Ascending aorta (tissue), 2 donors: ENCODE measurements at places on chromosomes 2 and 18. TPM values are rescaled to one million over a fixed set of nuclear protein-coding genes. Genes with fewer than 3 reads are reported as not detected.
A peak's percentile ranks its signal among the peaks of the same experiment; 100 is the strongest.

The TLX2 gene
- not detected for total RNA-seq

The NOSTRIN gene
- 7.8 TPM for total RNA-seq

The GNLY gene
- not detected for total RNA-seq

The DNAJC5G gene
- total RNA-seq: not detected

The ERFE gene
- total RNA-seq: 3.3 TPM

The CNNM4 gene
- total RNA-seq: 2.7 TPM

The HOXD10 gene
- total RNA-seq: not detected

The RNF125 gene
- 8.6 TPM for total RNA-seq

The DAW1 gene
- total RNA-seq: not detected

The CHPF gene
- total RNA-seq: 249 TPM

DNA sequence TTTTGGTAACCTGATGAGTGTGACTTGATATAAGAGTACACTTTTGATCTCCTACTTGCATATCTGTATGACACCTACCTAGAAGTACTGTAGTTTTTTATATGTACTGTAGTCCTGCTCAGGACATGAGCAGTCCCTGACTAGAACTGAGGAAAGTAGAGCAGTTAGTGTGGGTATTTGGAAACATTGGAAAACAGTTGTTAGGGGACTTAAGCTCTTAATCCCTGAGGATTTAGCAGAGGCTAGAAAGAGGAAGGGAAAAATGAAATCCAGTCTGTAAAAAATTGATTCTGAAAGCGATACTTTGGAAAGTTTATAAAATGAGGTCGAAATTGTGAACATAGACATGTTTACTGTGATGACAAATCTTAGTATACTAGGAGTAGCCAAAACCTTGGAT, 125.6 kb downstream of the NCOA1 start:
- no peak for DNase-seq

DNA sequence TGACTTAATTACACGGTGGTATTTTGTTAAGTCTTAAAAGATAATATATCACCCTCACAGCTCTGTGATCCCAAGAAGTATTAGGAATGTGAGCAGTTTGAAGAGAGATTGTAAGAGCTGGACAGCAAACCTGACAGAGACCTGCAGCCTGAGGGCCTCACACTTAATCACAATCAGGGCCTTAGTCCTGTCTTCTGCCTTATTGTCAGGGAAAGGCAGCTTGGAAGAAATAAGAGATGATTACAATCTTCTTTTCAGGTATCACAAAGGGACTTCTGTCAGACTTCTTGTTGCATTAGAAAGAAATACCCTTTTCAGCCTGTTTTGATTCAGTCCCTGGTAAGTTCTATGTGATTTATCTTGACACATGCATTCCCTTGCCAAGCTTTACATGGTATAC, 1433.8 kb upstream of the SLC39A10 start:
- DNase-seq: no peak

DNA sequence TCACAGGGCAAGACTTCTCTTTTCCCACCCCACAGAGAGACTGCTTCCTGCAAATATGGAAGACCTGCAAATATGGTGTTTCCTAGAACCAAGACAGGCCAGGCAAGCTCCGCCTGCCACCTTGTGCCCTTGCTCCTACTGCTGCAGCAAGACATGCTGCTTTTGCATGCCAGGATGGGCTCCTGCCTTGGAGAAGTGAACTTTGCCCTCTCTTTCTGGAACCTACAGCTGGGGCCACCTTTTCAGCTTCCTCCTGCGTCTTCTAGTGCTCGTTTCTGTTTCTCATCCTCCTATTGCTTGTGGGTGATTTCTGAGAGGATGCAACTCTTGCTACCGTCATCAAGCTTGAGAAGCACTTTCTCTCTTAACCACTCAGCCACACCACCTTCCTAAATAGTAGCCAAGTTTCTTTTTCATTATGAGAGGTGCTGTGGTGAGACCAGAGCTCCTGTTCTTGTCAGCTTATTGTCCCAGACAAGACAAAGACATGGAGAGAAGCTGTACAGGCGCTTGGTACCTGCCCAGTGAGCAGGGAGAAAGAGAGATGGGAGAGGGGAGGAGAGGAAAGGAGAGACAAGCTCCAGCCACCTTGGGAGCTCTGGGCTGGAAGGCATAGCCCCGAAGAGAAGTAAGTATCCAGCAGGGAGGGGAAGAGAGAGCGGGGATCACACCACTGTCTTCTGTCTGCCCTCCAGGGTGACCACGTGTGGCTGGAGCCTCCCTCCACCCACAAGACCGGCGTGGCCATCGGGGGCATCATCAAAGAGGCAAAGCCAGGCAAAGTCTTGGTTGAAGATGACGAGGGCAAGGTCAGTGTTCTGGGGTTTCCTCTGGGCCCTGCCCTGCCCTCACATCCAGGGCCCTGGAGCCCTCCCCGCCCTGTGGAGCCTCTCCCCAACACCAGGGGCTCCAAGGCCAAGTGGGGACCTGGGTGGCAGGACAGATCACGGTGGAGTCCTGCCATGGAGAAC, 28.3 kb downstream of the MYO7B start:
- DNase-seq: no peak

- DNase-seq: no peak
These were observed 46.5 kb upstream of the COX7A2L start for GRCh38 chr2:42407476-42407875.

DNA sequence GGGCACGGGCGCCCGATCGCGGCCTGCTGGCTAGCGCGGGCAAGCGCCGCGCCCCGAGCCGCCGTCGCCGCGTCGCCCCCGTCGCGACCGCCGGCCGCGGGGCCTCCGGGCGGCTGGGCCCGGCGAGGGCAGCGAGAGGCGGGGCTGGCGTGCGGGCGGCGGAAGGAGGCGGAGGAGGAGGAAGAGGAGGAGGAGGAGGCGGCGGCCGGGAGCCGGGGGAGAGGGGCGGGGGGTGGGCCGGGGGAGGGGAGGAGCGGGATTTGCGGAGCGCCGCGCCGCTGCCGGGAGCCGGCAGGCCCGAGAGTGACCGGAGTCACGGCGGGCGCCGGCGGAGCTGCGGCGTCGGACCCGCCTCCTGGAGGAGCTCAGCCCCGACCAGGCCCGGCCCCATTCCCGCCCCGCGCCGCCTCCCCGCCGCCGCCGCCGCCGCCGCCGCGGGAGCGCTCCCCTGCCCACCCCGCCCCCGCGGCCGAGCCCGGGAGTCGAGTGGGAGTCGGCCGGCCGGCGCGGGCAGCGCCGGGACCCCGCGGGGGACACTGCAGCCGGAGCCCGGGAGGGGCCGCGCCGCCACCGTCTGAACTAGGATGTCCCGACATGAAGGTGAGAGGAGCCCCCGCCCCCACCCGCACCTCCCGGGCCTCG, at the start of gene KCMF1:
Gene KCMF1, plus strand, starts transcription at position 294 of the 642 bp plus-strand sequence. Its CDS starts 291 bp downstream, at position 585.
- no peak for DNase-seq

GRCh38 chr18:48649231-48649630, 110.4 kb downstream of the CTIF start:
- peak; percentile 25 for DNase-seq

GRCh38 chr2:64688909-64689308, 35.2 kb upstream of the SERTAD2 start:
- no peak for DNase-seq

DNA sequence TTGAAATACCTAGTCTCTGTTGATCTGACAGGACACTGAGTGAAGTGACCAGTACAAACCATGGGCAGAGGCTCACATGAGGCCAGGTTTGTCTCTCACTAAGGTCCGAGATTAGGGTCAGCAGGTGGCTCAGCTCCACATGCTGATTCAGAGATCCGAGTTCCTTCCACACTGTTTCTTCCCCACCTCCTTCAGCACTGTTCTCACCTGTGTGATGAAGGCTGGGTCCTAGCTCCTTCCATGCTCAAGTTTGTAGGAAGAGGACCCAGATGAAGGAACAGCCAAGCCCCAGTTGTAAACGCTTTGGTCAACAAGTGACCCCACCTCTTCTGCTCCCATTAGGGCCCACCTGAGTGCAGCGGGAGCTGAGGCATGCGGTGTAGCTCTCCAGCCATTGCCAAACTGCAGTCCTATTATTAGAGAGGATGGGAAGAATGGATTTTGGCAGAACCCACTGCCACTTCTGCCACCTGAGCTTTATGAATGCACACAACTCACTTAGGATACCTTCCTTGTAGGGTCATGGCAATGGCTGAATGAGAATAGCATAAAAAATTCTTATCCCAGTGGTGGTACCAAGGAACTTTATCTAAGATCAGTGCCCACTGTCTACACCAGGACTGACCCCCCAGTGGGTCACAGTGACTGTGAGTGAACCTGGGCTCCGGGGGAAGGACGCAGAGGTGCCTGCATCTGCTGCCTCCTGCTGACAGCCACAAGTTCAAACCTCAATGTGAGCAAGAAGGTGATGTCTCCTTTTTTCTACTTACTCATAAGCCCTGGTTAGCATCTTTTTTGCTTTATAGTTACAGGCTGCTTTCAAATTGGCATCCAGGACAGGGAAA, 324.8 kb upstream of the HS6ST1 start:
- no peak for DNase-seq

- DNase-seq: no peak
These were observed 29.3 kb upstream of the ACAA2 start for GRCh38 chr18:49842656-49843055.

GRCh38 chr2:180325416-180326120, 318.5 kb upstream of the CWC22 start:
- DNase-seq: no peak

DNA sequence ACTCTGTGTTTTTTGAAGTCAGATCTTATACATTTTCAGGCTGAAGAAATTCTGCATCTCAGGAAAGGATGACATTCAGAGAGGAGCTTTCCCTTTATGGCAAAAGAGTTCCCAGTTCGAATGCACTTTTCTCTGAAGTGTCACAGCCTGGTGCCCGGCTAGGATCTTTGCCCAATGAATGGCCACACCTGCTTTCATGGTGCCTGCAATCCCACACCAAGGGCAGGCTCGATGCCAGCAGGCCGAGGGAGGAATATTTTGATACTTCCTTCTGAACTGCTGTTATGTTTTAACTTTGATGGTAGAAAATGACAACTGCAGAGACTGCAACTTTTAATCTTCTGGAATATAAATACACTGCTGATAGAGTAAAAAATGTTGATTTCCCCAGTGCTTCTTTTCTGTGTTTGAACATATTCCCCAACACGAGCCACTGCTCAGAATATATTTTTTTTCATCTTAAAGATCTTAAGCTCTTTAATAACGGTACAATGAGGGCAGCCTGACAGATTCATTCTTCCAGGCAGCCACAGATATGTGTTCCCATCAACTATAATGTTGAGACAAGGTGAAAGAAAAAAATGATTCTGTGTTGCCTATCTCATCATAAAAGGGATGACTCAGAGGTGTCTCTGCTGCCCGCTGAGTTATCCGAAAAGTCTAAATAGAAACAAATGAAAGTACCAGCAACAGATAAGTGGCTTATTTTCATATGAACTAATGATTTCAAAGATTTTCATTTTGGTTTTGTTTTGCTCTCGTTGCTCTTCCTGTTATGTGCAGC, 848.5 kb downstream of the DCDC2C start:
- DNase-seq: no peak

DNA sequence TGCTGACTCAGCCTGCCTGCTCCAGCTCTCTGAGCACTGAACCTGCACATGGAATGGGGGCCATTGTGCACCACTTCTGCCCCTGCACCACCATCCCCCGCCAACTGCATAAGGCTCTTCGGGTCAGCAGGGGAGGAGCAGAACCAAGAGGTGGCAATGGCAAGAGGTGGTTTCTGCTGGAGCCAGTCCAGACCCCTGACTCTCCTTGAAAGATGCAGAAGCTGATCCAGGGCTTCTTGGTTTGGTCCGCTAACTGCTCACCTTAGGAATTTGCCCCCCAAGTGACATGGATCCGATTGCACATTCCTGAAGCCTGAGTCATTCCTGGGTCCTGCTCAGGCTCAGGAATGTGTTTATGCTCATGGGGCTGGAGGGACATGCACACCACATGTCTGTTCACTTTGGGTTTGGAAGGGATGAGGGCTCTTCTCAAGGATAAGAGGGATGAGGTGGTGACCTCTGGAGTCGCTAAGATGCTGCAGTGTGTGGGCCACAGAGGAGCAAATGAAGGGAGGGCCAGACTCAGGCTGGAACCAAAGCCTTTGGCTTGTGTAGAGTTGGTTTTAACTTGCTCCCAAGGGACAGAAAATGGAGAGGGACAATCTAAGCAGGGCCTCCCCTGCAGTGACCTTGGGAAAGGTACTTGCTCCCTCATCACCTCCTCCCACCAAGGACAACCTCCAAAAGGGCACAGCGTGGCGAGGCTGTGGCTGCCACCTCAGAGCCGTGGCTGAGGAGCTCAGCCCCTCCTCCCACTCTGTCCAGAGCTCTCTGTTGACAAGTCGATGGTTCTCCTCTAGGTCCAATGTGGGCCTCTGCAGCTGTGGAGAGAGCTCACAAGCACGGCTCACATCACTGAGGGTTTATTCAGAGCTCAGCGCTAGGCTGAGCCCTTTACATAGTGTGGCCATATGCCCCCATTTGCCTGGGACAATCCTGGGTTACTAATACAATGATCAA, 66.2 kb downstream of the HS1BP3 start:
- DNase-seq: no peak

- no peak for DNase-seq
These were observed 50.9 kb downstream of the ZEB2 start for GRCh38 chr2:144468823-144469595.

DNA sequence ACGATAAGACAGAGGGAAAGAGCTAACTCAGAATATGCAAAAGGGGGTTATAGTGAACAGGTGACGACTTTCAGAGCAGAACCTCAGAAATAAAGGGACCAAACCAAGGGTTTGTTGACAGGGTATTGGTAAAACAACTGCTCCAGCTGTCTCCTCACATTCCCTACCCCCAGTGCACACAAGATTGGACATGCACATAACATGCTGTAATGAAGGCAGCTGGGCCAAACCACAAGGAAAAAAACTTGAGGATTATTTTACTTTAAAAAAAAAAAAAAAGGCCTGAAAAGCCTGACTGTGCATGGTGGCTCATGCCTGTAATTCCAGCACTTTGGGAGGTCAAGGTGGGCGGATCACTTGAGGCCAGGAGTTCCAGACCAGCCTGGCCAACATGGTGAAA, 3.5 kb downstream of the RBM43 start:
- DNase-seq: no peak

DNA sequence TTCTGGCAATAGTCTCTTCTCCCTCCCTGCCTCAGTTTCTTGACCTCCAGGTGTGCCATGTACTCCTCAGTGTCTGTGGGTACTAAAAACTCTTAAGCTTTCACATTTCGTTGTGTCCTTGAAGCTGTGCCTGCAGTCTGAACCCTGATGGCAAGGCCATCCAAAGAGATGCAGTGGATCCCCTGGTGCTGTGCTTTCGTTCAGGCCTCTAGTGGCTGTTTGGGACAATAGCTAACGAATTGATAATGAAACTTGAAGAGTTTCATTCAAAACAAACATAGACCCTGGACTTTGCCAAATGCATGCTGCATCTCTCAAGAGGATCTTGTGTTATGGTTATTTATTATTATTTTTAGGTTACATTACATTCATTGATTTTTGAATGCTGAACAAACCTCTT, 523.1 kb upstream of the FSIP2 start:
- no peak for DNase-seq

- no peak for DNase-seq
These were observed 158.4 kb downstream of the LNPK start for GRCh38 chr2:175843625-175844024.
